ENCODE measurements at places on chromosomes 7 and 10.

GRCh38 chr7:116629051-116629463, 42.9 kb upstream of the MET start:
- DNase-seq = no peak

DNA sequence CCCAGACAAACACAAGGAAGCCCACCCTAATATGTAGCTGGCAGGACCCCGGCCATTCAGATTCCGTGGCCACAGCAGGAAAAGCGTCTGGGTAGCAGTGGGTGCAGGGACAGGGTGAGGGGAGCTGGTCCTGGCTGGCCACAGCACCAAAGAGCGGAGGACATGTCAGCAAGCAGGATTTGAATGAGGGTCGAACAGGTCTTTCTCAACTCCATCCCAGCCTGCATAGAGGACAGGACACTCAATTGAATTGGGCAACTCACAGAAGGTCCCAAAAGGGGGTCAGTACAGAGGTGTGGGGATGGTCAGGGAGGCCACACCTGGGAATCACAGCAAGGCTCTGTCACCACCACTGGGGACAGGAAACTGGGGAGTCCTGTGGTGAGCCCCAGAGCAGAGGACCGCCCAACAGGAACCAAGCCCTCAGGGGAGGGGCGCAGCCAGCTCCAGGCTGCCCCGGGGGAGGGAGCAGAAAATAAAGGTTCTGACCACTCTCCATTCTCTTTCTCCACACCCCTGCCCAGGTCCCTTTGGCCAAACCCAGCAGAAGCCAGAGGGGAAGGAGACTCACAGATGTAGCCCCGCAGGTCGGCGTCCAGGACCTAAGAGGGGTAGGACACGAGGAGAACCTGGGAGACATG, 108.7 kb upstream of the PPP2R2D start:
- DNase-seq = no peak

DNA sequence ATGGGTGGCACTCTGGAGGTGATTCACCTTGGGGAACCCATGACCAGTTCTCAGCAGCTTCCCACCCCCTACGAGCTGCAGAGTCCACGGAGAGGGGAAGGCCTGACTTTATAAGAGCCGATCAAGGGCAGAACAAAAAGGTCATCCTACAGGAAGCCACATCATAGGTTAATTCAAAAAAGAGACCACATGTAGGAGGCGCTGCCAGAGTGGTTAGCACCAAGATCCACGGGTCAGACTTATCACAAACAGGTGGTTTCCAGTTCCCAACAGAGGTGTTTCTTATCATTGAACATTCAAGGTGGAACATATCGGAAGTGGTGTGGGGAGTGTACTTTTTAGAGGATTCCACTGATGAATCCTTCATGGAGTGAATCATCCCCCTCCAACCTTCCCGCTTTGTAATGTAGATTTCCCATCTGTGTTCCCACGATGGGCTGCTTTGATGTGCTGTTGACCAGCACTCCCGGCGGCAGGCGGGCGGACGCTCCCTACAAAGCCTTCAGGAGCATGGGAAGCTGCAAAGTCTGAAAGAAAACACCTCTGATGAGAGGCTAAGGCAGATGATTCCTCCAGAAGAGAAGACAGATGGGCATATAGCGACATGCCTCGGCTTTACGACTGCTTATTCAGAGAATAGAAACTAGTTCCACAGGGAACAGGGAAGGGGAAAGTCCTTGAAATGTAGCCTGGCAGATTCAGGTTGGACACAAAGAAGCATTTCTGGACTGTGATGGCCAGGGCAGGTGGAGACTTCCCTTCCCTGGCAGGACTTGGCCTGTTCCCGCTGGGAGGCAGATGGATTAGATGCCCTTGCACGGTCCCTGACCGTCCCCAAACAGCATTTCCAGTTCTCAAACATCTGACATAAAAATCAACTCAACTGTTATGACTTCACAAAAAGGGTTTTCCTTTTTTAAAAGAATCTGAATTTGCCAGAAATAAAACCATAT, 66.5 kb downstream of the AFAP1L2 start:
- no peak for DNase-seq

DNA sequence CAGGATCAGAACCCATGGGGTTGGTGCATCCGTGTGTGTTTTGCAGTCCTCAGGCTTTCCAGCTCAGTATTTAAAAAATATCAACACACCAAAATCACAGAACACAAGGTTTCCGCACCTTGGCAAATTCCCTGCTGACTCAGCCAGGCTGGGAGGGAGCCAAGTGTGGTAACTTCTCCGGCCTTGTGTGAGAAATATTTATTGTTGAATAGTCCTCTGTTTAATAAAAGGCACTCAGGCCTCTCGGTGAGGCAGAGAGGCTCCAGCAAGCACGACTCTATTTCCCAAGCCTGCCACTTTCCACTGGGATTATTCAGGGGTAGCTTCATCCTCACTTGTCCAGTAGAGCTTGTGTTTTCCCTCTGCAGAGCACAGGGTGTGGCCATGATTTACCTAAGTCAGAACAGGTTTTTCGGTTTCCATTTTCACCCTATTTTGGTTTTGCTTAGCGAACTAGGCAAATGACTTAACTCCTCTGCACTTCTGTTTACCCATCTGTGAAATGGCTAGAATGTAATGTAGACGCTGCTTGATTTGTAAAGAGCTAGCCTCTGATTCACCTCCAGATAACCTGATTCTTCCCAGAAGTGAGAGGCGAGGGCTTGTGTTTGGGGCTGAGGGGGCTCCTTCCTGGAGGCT, 13.0 kb upstream of the CHST15 start:
- peak; percentile 66 for DNase-seq

DNA sequence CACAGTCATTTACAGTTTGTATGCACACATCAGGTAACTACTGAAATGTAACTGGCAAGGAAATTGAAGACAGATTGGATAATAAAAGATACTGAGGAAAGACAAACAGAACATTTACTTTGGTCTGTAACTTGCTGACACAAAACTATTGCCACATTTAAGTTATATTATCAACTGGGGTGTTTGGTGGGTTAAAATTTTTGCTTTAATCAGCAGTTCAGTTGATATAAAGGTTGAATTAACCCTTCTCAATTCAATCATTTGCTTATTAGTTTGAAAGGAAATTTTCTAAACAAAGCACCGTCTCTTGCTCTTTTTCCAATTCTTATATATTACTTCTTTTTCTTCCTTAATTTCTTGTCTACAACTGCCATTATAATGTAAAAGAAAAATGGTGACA, 102.4 kb downstream of the TMEM26 start:
- DNase-seq = no peak

DNA sequence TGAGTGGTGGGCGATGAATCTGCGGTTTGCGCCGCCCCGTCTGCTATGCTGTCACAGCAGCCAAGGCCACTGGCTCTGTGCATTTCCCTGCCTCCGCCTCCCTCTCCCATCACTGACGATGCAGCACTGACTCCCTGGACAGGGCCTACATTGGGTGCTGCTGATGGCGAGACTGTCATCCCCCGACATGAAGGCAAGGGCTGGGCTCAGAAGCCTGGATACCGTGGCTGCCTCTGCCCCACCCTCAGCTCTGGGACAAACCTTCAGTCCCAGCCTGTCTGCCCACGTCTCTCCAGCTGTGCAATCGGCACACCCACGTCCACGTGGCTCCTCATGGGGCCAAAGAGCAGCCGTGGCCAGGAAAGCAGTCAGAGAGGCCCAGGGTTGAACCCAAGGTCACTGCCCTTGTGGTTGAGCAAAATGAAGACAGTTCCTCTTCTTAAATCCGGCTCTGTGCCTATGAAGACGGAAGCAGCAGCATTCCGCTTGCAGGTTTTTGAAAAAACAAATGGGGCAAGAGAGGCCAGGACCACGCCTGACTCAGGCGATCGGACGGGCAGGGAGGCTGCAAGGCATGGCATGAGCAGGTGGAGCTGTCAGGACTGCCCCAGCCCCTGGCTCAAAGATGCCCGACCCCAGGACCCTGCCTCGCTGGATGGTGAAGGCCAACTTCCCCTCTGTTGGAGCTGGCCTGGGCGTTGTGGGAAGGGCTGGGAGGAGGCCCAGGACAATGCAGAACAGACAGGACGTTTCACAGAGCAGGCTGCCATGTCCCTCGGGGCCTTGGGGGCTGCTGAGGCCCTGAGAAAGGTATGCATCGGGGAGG, 517.5 kb downstream of the DNAJB6 start:
- DNase-seq = peak; percentile 87

- no peak for DNase-seq
These were observed 3.7 kb downstream of the ZFYVE27 start for GRCh38 chr10:97740613-97741012.

DNA sequence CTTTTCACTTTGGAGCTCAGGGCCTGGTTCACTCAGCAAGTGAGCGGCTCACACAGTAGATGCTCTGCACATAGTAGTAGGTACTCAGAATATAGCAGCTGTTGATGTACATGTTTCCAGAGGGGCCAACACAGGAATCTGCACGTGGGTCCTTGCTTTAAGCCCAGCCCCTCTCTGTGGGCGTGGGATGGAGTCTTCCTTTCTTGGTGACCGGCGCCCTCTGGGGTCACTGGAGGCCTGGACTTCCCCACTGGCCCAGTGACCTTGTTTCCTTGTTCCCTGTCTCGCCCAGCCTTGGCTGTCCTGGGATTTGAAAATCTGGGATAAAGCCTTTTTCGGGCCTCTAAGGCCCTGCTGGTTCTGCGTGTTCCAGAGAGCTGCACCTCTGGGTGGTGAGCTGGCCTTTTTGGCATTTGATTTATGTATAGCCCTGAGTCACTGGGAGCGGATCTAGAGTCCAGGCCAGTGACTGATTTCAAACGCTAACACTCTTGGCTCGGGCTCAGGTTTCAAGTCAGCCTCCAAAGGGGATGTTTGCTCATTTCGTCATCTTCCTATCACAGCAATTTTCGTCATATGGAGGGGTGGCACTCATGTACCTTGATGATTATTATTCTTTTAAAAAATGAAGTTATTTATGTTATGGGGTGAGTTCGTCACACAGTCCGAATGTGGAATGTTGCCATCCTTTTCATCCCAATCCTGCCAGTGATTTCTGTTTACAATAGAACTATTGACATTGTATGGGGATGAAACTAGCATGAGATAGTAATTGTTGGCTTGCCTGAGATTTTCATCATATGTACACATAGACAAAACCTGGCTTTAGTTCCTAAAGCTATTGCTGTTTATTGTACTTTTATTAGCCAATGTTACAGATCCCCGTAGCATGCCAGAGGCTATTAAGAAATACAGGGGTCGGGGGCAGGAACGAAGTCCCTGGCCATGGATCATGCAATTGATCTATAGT, 65.5 kb downstream of the CUX1 start:
- DNase-seq = peak; percentile 83

GRCh38 chr10:5042922-5043321, 39.3 kb upstream of the AKR1C2 start:
- no peak for DNase-seq

DNA sequence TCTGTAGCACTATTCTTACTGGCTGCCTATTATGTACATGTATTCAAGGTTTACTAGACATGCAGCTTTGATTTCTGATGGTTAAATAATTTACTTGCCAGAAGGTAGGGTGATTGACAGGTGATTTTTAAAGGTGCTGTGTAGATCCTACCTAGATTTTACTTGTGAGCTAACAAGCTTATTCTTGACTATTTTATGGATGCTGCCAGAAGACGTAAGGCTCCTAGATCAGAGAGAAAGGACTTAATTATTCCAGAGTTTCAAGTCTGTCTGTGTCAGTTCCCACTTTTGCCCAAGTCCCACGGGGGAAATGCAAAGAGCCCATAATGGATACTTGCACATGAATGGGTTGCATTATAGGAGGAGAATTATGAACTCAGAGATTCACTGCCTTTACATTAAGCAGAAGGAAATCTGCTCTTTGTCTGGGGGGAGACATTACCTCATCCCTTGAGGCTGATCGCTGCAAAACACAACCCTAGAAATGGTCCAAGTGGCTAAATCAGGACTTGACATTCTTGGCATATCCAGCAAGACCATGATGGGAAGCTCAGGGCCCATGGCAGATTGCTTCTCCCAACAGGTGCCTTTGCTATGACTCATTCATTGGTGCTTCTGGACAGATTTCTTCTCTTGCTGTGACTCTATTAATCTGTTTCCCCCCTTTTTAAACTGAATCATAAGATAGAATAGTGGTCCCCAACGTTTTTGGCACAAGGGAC, 32.1 kb downstream of the GPR158 start:
- DNase-seq = no peak

DNA sequence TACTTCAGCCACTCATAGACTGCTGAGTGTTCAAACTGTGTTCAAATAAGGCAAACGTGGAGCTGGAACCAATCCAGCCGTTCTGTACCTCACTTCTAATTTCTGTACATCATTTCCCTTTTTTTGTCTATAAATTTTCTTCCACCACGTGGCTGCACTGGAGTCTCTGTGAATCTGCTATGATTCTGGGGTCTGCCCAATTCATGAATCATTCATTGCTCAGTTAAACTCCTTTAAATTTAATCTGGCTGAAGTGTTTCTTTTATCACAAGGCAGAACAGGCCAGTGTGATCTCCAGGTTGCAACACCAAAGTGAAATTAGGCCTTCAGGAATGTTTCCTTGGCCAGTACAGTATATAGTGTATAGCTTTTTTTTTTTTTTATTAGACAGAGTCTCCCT, 53.5 kb downstream of the DNAJC12 start:
- DNase-seq = no peak

GRCh38 chr7:46745707-46746090, 824.6 kb upstream of the IGFBP3 start:
- DNase-seq = no peak

DNA sequence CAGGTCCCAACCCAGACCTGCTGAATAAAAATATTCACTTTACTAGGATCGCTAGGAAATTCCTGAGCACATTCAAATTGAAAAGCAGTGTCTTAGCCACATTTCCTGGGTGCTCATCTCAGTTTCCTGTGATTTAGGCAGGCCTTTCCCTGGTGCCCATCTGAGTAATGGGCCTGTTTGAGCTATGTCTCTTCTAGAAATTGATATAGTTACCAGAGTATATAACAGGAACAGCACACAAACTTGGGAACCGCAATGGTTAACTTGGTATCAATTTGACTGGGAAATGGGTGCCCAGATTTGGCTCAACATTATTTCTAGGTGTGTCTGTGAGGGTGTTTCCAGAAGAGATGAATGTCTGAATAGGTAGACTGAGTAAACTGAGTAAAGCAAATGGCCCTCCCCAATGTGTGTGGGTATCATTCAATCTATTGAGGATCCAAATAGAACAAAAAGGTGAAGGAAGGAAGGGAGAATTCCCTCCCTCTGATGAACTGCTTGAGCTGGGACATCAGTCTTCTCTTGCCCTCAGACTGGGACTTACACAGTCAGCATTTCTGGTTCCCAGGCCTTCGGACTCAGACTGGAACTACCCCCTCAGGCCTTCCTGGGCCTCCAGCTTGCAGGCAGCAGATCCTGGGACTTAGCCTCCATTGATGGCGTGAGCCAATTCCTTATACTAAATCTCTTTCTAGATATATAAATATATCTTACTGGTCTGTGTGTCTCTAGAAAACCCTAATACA, 99.1 kb downstream of the CCDC71L start:
- no peak for DNase-seq

GRCh38 chr7:139720705-139721231, 57.0 kb downstream of the HIPK2 start:
- no peak for DNase-seq

- no peak for DNase-seq
These were observed 29.2 kb downstream of the PRR15 start for GRCh38 chr7:29592866-29593265.

- no peak for DNase-seq
These were observed 57.5 kb upstream of the DNAAF5 start for GRCh38 chr7:668958-669357.

Data from Right ventricle myocardium superior (tissue), 1 donor.